ENCODE measurements at places on chromosomes 3 and 15. TPM values are rescaled to one million over a fixed set of nuclear protein-coding genes. Genes with fewer than 3 reads are reported as not detected.

- H3K27me3 ChIP-seq = no peaks in the 10 kb centered on the region
- H3K4me3 ChIP-seq = no peak overlapping the region
- H3K27ac ChIP-seq = no peak overlapping the region
- DNase-seq = peak; percentile 77
- no peaks in the 10 kb centered on the region for H3K36me3 ChIP-seq
Measured at GRCh38 chr3:13148561-13149329, 75.5 kb upstream of the IQSEC1 start.

DNA sequence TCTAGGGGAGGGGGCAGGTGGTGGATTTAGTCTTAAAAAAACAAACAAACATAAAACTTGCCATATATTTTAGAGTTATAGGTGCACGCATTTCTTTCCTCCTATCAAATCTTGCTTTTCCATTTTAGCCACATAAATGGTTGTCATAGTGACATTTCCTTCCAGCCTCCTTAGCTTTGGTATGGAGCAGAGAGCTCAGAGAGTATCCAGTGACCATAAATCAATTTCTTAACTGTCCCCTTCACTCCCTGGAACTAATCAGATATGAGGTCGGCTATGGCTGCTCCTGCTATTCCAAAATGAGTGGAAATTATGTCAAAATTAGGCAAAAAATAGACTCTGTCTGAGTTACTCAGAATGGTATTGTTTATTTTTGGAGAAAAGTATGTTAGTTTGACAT lies 164.5 kb downstream of the EBLN2 start:
- no peak for DNase-seq
- no peaks in the 10 kb centered on the region for H3K4me1 ChIP-seq

DNA sequence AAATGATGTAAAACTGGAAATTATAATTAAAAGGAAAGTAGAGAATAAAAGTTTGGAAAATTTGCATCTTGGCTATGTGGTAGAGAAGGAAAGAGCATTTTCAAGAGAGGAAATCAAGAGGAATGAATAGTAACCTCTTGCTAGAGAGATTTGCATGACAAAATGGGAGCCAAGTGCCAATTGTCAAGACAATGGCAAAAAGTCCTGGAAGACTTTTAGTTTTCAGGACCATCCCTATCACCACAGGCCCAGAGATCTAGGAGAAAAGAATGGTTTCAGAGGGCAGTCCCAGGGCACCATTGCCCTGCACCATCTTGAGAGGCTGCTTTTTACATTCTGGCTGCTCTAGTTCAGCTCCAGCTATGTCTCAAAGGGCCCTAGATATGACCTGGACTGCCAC lies 1427.6 kb downstream of the ZPLD1 start:
- no peaks in the 10 kb centered on the region for H3K4me1 ChIP-seq
- no peaks in the 10 kb centered on the region for H3K36me3 ChIP-seq
- no peak for DNase-seq

DNA sequence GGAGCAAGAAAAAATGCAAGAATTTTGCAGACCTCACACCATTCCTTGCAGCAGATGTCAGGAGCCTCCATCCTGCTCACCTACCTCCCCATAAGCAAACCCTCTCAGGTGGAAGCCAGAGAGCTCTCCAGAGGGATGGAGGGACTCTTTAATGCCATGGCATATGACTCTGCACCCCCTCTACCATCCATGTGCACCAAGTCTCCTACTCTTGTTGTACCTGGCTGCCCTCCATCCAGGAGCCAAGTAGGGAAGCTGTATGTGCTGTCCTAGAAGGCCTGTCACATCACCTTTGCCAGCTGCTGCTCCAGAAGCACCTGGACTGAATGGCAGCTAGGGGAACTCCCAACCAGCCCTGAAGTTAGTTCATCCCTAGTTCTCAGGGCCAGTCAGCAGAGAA lies 38.5 kb upstream of the PRR20G start:
- no peak for DNase-seq
- H3K27ac ChIP-seq = no peak overlapping the region
- no peak overlapping the region for H3K4me3 ChIP-seq

GRCh38 chr15:60074181-60074885 lies 70.2 kb downstream of the FOXB1 start:
- DNase-seq = no peak
- H3K4me3 ChIP-seq = no peak overlapping the region
- H3K27ac ChIP-seq = no peak overlapping the region

DNA sequence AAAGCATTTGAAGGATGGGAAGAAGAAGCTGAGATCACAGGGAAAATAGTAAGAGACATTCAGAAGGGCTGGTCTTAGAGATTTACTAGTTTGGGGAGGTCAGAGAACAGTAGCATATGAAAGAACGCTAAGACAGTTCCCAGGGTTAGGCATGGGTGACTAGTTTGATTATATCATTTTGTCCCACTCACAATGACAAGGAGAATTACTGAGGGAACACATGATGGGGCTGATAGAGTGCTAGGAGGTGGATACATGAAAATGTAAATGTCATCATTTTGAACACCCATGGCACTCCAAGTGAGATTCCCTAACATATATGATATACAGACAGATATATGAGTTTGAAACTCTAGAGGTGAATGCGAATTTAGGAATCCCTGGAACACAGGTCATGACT lies 9.3 kb upstream of the TARS3 start:
- no peaks in the 10 kb centered on the region for H3K27me3 ChIP-seq
- H3K27ac ChIP-seq = no peak overlapping the region
- H3K4me3 ChIP-seq = no peak overlapping the region
- DNase-seq = no peak
- H3K36me3 ChIP-seq = peaks cover 6% of the 10 kb centered on the region

CCRL2 gene
- not detected for total RNA-seq

ERC2 gene
- total RNA-seq = 0.78 TPM

KLF15 gene
- 5.7 TPM for total RNA-seq
